Ovary (tissue), 10 donors: ENCODE measurements at places on chromosomes 6 and 20.

GRCh38 chr6:12112540-12113189, 100.6 kb downstream of the HIVEP1 start:
- no peak for DNase-seq

- no peak for DNase-seq
Observed at GRCh38 chr6:13025893-13026499, 302.3 kb downstream of the TBC1D7 start.

GRCh38 chr6:11007715-11008608, 36.1 kb downstream of the ELOVL2 start:
- no peak for DNase-seq

DNA sequence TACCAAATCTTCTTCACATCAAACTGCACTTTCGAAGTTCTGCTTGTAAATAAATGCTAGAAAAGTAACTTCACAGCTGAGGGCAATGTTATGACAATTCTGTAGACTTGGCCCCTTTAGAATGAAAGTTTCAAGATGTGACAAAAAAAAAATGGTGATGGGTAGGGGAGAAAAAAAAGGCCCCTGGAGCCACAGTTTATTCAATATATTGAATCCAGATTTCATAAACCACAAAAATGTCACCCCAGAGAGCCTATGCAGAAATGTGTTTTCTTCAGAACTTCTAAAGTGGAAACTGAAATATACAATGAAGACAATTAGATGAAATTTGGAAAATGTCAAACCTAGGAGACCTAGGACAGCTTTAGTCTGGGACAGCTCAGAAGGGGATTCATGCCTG, 143.1 kb downstream of the EDN3 start:
- no peak for DNase-seq

GRCh38 chr20:59316911-59317731, 16.7 kb downstream of the EDN3 start:
- DNase-seq: no peak

- no peak for DNase-seq
Observed at GRCh38 chr6:9978480-9978879, 436.4 kb downstream of the TFAP2A start.

GRCh38 chr6:39931607-39932006, 2.7 kb downstream of the MOCS1 start:
- no peak for DNase-seq
